NCI-H187 (cell line): ENCODE measurements at places on chromosomes 11 and 22.

GRCh38 chr11:122340607-122341290, 224.7 kb upstream of the BLID start:
- DNase-seq: no peak

DNA sequence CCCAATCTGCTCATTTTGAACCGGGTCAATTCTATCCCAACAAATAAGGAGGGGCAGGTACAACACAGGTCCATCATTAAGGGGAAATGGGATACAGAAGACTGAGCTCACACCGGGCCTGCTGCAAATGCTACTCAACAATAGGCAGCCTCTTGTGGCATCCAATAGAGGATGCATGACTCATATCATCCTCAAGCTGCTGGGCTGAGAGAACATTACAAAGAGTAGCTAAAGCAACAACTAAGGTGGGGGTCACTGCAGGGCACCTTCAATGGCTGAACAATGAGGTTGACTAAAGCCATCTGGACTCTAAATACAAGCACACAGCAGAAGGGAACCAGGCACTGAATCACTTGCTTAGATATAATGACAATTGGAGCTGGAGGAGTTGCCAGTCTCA, 130.1 kb upstream of the SYN3 start:
- DNase-seq: no peak

DNA sequence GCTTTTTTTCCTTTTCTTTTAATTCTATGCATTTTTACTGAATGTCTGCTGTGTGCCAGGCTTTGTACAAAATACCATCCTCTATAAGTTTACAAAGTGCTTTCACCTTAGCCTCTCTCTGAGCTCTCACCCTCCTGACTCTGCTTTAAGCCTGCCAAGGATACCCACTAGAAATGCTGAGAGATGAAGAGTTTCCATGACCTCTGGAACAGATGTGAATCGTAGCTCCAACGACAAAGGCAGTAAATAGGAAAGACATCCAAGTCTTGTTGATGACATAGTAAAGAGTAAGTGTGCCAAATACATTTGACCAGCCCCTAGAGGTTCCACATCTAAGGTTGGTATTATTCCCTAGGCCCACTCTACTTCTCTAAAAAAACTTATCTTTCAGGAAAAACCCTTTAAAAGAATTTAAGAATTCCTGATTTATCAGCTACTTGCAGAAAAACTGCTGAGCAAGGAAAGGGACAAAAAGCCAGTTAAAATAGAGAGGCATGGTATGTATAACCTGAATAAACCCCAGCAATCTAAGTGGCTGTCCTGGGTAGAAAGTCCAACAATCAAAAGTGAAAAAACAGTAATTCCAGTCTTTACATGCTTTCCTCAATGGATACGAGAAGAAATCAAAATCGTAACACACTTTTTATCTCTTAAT, 45.4 kb downstream of the GAB2 start:
- DNase-seq: no peak

- no peak for DNase-seq
Measured at GRCh38 chr11:96101146-96101545, 177.2 kb upstream of the MTMR2 start.

DNA sequence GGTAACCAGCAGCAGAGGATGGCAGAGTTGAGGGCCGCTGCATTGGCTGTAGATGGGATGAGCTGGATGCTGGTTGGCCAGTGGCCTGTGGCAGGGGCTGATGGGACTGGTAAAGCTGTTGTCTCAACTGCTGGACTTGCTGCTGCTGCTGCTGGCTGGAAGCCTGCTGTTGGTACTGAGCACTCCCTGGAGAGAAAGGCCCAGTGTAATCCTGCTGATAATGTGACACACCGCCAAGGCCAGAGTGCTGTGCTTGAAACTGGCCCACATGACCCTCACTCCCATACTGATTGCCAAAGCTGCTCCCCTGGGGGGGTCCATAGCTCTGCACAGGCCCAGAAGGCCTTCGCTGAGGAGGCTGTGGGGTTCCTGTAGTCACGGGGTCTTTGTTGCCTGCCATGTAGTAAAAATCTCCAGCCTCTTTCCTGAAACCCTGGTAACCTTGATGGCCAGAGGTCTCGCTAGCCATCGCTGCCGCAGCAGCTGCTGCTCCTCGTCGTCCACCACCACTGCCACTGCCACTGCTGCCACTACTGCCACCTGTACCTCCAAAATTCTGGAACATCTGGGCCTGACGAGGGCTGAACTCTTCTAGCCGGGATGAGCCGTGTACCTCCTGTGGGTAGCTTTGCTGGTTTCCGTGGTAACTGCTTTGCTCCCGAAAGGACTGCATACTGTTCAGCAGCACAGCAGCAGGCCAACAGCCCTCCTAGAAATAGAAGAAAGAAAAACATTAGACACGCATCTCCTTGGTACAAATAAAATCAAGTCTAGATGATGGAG, 55.6 kb downstream of the TCF20 start:
- no peak for DNase-seq

DNA sequence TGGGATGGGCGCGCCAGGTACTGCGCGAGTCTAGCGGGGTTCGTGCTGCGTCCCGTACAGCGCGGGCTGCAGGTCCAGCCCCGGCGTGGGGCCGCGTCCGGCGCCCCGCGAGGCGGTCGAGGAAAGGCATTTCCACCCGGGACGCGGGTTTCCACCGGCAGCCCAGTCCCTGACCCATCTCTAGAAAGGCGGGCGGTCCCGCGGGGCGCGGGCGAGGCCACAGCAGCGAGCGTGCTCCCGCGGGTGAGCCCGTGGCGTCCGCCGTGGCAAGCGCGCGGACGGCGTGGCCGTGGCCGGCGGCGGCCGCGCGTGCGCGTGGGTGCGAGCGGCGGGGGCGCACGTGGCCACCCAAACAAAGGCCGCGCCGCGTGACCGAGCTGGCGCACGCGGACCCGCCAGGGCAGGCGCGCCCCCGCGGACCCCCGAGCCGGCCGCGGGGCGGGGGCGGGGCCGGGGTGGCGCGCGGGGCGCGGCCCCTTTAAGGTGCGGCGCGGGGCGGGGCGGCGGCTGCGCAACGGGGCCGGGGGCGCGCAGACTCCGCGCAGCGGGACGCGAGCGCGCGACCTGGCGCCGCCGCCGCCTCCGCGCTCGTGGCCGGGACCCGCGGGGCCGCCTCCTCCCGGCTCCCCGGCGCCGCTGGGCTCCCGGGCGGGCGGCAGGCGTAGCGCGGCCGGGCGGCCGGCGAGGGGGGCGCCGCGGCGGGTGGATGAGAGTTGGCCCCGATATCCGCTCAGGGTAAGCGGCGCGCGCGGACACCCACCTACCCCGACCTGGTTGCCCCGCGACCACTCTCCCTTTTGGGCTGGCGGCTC, 39.3 kb upstream of the CELSR1 start:
- DNase-seq: no peak

DNA sequence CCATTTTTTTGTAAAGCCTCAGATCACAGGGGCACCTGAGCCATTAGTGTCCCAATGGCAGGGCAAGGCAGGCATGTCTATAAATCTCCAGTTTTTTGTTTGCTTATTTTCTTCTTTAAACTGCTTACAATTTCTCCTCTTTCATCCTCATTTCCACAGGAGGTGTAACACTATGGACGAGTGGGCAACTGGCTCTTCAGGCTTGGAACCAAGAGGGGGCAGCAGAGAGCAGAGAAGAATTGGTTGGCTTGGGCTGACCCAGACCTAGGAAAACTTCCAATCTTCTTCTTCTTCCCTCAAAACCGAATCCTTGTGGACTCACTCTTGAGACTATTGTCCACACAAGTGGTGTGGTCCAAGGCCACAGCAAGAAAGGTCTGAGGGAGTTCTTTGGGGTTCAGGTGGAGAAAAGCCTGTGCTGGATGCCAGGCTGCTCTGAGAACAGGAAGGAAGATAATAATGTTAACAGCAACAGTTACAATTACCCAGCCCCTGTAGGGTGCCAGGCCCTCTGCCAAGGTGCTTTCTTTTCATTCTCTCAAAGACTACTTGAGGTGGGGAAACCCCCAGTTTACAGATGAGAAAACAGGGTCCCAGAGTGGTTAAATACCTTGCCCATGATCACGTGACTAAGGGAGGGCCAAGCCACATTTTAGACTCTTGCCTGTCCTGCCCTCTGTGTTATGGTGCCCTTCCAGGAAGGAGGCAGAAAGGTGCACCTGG, 70.7 kb upstream of the E2F8 start:
- DNase-seq: peak; percentile 38

- no peak for DNase-seq
Measured at GRCh38 chr22:19786959-19787848, 26.6 kb downstream of the TBX1 start.

DNA sequence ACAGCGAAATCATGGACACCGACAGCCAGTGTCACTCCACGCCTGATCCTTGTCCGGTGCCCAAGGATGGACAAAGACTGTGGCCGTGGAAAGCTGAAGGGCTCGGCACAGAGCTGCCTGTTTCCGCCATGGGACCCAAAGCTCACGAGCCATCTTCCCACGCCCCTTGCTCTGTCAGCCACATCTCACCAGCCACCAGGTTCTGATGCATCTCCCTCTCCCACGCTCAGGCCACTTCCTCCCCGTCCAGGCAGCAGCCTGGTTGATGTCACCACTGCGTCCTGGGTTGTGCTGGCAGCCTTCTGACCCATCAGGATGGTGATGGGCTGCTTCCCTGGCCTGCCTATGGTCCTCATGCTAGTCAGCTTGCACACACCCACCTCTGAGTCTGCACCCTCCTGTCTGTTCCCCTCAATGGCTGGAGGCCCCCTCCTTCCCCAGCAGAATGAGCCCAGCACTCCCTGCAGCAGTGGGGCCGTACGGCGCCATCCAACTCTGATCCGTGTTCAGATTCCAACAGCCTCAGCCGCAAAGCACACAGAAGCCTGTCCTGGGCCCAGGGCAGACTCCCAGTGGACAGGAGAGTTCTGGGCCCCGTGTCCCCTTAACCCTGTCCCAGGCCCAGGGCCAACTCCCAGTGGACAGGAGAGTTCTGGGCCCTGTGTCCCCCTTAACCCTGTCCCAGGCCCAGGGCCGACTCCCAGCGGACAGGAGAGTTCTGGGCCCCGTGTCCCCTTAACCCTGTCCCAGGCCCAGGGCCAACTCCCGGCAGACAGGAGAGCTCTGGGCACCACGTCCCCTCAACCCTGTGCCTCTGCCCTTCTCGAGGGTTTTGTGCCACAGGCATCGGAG, 259.5 kb downstream of the BRD1 start:
- DNase-seq: no peak

DNA sequence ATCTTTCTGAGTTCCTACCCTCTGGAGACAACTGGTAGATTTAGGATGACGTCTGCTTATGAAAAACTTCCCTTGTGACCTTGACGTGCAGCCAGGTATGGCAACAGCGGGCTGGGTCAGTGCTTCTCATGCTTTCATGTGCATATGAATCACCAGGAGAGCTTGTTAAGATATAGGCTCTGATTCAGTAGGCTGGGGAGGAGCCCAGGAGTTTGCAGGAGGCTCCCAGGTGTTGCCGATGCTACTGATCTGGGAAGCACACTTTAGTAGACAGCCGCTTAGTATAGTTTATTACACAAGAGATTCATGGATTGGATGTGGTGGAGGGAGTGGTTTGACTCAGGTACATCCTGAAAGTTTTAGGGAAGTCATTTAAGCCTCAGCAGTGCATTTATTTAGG, 23.8 kb downstream of the DIXDC1 start:
- no peak for DNase-seq

- no peak for DNase-seq
Measured at GRCh38 chr11:133346137-133346536, 186.2 kb downstream of the OPCML start.

DNA sequence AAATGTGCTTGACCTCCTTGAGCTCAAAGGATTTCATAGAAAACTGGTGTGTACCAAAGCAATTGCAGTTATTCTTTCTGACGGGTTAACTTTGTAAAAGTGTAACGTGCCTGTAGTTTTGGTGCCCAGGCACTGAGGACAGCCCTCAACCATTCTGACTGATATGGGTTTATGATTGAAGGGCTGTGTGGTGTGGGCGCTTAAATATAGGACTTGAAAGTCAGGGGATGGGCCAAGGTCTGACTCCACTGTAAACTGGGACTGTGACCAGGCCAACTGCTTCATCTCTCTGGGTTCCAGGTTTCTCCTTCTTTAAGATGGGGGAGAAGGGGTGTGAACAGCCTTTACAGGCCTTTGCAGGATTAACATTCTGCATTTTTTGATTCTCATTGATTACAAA, 191.1 kb upstream of the ARHGAP20 start:
- DNase-seq: no peak

DNA sequence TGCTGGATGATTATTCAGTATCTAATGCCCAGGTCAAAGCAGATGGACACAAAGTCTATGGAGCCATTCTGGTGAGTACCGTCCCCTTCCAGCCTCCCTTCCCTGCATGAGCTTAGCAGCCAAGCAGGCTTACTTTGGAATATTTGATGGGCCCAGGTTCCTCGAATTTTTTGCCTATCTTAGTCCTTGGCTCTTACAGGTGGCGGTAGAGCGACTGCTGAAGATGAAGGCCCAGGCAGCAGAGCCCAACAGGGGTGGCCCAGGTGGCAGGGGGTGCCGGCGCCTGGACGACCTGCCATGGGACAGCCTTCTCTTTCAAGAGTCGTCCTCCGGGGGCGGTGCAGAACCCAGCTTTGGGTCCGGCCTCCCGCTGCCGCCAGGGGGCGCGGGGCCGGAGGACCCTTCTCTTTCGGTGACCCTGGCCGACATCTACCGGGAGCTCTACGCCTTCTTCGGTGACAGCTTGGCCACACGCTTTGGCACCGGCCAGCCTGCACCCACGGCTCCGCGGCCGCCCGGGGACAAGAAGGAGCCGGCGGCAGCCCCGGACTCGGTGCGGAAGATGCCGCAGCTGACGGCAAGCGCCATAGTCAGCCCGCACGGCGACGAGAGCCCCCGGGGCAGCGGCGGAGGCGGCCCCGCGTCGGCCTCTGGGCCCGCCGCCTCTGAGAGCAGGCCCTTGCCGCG, 741 bp upstream of the TMEM179B start:
- DNase-seq: peak; percentile 58

- DNase-seq: no peak
Measured at GRCh38 chr11:45933131-45933831, 10.8 kb downstream of the LARGE2 start.

DNA sequence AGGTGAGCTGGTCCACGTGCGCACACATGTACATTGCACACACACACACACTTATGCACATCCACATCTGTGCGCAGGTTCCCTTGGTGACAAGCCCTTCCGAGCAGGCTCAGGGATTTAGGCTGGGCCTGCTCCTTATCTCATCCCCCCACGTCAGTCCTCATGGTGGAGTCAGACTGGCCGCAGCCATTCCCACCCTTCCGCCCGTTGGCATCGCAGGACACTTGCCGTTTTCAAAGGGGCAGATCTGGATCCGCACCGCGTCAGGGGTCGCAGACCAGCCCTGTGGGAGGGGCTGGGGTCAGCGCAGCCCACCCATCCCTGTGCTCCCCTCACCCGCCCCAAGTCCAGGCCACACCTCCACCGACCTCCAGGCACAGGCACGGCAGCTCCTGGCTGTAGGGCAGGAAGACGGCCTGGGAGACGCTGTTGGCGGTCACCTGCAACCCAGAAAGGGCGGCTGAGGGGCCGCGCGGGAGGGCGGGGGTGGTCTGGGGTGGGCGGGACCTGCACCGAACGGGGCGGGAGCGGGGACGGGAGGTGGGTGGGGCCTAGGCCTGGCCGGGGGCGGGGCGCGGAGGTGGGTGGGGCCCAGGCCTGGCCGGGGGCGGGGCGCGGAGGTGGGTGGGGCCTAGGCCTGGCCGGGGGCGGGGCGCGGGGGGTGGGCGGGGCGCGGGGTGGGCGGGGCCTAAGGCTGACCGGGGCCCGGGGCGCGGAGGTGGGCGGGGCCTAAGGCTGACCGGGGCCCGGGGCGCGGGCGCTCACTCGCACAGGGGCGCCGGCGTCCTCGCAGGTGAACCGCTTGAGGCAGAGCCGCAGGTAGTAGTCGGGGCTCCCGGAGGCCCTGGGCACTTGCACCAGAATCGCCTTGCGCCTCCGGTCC, 13.3 kb downstream of the IL17REL start:
- no peak for DNase-seq

GRCh38 chr22:22068025-22068424, 85.4 kb upstream of the TOP3B start:
- DNase-seq: no peak

GRCh38 chr11:92837595-92837994, 131.9 kb upstream of the MTNR1B start:
- no peak for DNase-seq
